Fibroblast of the aortic adventitia (primary cell): ENCODE measurements at places on chromosomes 4 and X. TPM values are rescaled to one million over a fixed set of nuclear protein-coding genes. Genes with fewer than 3 reads are reported as not detected.

The ZNF41 gene
- total RNA-seq = 10.1 and 10.5 TPM in 2 replicates

The SPANXC gene
- total RNA-seq = not detected in 2 replicates

The SH2D1A gene
- total RNA-seq = not detected in 2 replicates

The PDE5A gene
- 29.3 and 146 TPM in 2 replicates for total RNA-seq

The KIT gene
- total RNA-seq = 0.49 and 2.7 TPM in 2 replicates

The WNK3 gene
- total RNA-seq = 0.27 and 10.5 TPM in 2 replicates

The SPANXN2 gene
- not detected in 2 replicates for total RNA-seq

The RXFP1 gene
- 17.8 TPM in 1 of 2 replicates, not detected in the other for total RNA-seq

The AKAP14 gene
- not detected in 2 replicates for total RNA-seq

The USP26 gene
- total RNA-seq = not detected in 2 replicates

The HPSE gene
- 0.27 and 2.7 TPM in 2 replicates for total RNA-seq

The FGF13 gene
- 5.6 and 26.5 TPM in 2 replicates for total RNA-seq

The TLR10 gene
- total RNA-seq = not detected in 2 replicates

The ENPP6 gene
- 0.18 TPM in 1 of 2 replicates, not detected in the other for total RNA-seq
